Activated gamma-delta T cell treated with Interleukin-2 at 50 U/mL for 16 hours (primary cell): ENCODE measurements at places on chromosomes 5 and 9.

- DNase-seq = no peak
Measured at GRCh38 chr5:171479776-171480125, 60.3 kb downstream of the FGF18 start.

DNA sequence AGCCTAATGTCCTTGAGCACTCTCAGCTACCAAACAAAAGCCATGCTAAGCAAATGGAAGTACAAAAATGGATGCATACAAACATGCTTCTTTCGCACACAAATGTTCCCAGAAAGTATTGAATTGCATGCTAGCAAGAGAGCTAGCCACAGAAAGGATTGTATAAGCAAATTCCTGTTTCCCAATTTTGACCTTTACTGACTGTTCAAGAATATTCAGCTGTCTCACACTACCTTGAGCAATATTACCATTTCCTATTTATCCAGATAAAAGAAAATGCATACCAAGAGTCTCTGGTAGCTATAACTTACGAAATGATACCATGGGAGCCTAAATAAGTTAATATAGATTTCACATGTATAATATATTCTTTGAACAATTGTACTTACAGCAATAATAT lies 264.6 kb downstream of the TMEM167A start:
- no peak for DNase-seq

- DNase-seq = no peak
Measured at GRCh38 chr9:90290716-90291485, 351.7 kb downstream of the DIRAS2 start.

- DNase-seq = no peak
Measured at GRCh38 chr5:154722097-154722496, 33.1 kb upstream of the LARP1 start.

DNA sequence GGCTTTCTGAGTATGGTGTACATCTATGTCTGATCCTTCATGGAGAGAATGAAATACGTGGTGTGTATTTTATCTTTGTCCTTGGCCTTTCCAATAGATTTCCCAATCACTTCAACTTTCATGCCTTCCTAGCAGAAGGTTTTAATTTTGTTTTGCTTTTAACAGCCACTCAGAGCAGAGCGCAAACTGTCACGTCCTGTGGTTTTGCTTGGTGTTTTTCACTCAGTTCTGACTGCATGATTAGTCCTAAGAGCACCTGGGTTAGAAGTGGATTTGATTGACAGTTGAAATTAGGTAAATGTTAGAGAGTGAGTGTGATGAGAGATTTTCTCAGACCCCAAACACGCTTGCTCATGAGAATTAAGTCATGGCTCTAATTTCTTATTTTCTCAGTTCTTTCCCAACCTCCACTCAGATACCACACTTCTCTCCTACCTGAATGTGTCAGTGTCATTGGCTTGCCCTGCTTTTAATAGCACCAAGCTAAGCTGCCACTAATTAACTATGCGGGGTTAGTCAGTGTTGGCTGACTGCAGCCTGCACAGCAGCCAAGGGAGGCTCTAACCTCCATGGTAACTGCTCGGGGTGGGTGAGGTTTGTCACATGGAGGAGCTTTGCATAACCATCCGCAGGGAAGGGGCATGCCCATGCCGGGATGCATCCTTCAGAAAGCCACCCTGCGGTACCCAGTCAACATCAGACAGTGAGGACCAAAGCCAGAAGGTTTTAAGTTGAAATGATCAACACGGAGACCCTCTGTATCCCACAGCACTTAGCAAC lies 173.4 kb downstream of the NR3C1 start:
- peak; percentile 30 for DNase-seq

DNA sequence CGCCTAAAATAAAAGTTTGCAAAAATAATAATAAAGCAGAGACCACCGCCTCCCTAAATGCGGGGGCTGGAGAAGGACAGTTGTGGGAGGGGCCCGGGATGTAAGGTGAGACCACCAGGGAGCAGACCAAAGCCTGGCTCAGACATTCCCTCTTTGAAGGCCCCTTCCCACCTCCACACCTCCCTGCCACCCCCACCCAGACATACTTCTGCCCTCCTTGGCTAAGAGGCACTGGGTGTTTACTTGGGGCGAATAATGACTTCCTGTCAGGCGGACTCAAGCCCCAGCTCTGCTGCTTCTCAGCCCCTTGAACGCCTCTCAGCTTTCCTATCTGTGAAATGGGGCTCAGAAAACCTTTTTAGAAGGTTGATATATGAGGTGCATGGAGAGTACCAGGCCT lies 58.8 kb upstream of the GGTA1 start:
- no peak for DNase-seq

DNA sequence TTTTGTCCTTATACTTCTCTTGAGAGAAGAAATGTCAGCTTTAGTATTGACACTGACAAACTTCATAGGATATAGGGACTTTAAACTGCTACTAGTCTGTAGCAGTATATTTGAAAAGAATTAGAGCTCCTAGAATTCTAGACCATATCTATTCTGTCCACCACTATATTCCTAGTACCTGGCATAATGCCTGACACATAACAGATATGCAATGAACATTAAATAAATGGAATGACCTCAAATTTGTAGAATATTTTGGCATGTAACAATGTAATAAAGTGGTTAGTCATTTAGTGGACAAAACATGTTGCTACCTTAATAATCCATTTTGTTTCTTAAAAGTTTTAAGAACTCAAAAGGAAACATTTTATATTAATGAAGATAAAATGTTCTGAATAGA lies 57.5 kb downstream of the HOMER1 start:
- no peak for DNase-seq

- DNase-seq = no peak
Measured at GRCh38 chr9:37668116-37668601, 17.4 kb downstream of the FRMPD1 start.

GRCh38 chr9:13144166-13144775 lies 135.2 kb downstream of the MPDZ start:
- no peak for DNase-seq

GRCh38 chr5:76372323-76373054 lies 30.6 kb upstream of the IQGAP2 start:
- no peak for DNase-seq

DNA sequence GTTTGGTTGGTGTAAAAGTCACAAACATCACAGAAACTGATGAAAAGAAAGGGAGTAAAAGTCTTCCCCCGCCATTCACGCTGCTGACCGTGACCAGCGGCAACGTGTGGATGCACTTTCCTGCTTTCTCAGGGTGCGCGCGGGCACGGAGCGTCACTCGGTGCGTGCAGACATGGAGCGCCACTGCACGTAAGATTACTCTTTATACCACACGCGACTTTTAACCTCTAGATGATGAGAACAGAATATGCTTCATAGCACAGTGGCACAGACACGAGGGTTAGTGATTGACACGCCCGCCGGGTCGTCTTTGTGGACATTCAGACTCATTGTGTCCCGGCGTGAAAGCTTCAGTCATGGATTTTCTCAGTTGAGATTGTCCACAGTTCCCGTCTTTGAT lies 15.7 kb downstream of the CEP72 start:
- DNase-seq = no peak

DNA sequence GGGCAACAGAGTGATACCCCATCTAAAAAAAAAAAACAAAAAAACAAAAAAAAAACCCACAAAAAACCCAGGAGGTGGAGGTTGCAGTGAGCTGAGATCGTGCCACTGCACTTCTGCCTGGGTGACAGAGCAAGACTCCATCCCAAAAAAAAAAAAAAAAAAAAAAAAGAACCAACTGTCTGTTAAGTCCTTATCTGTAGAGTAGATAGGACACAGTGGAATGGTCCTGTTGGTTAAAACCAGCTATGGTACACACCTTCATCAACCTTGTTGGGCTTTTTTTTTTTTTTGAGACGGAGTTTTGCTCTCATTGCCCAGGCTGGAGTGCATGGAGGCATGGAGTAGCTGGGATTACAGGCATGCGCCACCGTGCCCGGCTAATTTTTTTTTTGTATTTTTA lies 12.2 kb downstream of the SLC25A25 start:
- no peak for DNase-seq

DNA sequence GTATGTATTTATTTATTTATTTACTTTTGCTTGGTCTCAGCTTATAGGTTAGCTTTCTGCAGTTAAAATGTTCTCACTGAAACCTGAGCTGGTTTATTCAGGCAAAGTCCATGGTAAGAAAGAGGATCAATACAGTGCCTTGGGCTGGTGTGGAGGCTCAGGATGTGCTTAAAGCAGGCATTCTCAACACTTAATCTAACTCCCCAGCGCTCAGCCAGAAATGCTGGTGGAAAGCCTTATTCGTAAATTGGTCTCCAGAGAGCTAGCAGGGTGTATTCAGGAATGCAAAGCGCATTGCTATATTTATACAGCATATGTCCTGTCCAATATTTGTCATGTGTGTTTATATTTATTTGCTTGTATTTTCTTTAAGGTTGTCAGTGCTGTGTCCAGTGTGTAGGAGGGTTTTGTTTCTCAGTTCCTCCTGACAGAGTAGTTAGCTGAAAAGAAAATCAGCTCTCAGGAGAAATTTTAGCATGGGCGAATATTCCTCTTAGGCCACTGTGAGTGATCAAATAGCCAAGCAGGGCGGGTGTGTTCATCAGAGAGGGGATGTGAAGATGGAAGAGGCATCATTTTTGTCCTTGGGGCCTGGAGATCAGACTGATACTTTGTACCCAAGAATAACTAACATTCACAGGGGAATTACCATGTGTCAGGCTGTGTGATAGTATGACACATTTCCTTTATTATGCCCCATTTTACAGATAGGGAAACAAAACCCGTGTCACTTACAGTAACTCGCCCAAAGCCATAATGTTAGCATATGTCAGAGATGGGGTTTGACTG lies 65.8 kb downstream of the DOCK2 start:
- no peak for DNase-seq

GRCh38 chr9:23707249-23707648 lies 118.8 kb downstream of the ELAVL2 start:
- no peak for DNase-seq

DNA sequence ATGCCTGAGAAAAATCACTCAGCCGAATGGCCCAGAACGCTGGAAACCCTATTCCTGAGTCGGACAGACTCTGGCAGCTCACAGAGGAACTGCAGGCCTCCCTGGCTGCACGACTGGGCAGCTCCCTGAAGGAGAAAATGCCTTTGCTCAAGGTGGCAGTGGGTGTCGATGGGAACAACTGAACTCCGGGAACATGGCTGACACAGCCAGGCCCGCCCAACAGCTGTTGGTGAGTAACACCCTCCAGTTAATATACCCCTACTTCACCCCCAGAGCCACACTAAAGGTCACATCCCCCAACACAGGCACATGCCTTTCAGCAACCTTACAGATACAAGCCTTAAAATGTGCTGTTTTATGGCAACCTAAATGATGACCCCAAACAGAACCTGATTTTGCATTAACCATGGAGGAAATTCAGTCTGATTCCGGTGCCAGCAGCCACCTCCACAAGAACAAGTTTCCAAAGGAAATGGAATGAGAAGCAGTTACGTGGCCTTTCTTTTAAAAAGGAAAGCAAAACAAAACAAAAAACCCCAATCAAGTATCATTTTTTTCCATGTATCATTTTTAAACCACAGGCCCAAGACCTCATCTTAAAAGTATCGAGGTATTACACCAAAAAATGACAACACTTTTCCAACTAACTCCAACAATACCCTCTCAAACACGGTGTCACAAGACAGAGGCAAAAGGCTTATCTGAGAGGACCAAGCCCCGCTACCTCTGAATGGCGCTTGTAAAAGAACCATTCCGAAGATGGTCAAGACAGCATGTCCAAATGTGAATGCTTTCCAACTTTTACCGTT lies 3.1 kb downstream of the KLF9 start:
- DNase-seq = peak; percentile 14
